Activated naive CD8-positive, alpha-beta T cell treated with anti-CD3 and anti-CD28 coated beads for 36 hours (primary cell): ENCODE measurements at places on chromosomes 6 and 20. TPM values are rescaled to one million over a fixed set of nuclear protein-coding genes. Genes with fewer than 3 reads are reported as not detected.

TPMT gene
- total RNA-seq: 8.2 TPM

- DNase-seq: no peak
Measured at GRCh38 chr6:134021396-134022122, 30.9 kb downstream of the SLC2A12 start.

DNA sequence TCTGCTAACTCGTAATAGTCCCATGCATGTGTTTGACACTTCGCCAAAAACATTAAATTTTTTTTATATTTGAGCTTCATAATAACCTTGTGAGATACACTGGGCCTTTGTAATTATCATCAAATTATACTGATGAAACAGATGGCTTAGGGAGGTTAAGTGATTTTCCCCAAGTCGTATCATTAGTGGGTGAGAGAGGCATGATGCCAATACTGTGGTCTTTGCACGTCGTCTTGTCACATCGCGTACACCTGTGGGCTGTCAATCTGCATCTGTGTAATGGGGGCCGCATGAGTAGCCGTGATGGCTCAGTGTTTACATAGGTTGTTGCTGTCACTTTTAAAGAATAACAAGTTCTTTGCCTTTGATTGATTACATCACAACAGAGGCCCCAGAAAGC, 1.7 kb downstream of the PRL start:
- DNase-seq: no peak

- DNase-seq: no peak
Measured at GRCh38 chr6:108653949-108654348, 93.2 kb downstream of the FOXO3 start.

CLPSL1 gene
- not detected for total RNA-seq

DNA sequence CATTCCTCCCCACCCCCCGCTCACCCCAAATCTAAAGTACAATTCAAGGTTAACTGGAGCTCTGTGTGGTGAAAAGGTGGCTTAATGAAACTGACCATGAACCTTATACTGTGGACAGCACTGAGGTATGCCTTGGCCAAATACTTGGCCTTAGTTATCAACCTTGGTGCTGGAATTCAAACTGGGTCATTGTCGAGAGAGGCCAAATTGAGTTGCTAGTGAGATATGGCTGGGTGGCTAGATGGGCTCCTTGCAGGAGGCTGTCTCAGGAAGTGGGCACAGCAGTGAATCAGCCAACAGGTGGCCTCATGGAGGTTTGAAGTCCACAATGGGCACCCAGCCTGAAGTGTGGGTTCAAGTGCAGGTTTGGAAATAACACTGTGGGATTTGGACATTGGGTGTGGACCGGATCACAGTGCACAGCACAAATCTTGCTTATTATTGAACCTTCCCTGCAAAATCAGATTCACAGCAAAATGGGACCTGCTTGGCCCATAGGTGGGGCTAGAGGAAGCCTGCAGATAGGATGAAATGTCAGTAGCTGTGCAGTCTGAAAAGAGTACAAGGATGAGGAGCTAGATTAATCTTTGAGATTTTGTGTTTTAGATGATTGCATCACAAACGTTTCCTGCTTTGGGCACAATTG, 5.6 kb upstream of the BTBD3 start:
- DNase-seq: no peak

- no peak for DNase-seq
Measured at GRCh38 chr6:259316-259715, 33.0 kb upstream of the DUSP22 start.

PRICKLE4 gene
- total RNA-seq: not detected

DNA sequence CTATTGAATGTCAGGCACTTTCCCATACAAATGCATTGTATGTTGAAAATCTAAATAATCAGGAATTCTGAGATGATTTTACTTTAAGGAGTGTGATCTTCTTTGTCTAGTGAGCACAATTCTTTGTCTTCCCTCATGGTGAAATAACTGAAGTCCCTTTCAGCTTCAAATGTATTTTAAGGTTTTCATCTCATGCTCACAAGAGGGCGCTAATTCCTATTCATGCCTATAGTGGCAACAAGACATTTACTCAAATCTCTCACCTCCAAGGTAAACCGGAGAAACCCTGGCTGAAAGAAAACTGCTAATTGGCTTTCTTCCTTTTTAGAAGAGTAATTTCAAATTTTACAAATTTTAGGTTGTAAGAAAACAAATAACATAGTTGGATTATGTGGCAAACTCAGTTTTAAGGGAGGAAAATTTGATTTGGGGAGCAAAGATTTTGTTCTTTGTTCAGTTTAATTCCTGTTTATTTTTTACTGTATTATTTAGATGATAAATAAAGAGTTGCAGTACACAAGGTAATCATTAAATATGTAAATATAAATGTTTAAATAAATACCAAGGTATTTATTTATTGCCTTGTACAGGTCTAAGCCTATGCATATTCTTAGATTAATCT, 69.1 kb downstream of the SLC35F1 start:
- no peak for DNase-seq

- no peak for DNase-seq
Measured at GRCh38 chr6:49582529-49582928, 32.1 kb downstream of the C6orf141 start.

OPRM1 gene
- total RNA-seq: not detected

PCSK2 gene
- not detected for total RNA-seq

C6orf141 gene
- 0.33 TPM for total RNA-seq

- no peak for DNase-seq
Measured at GRCh38 chr6:169101036-169101805, 152.4 kb downstream of the THBS2 start.

- no peak for DNase-seq
Measured at GRCh38 chr6:30265181-30265580, 52.0 kb upstream of the TRIM26 start.

PPP1R16B gene
- total RNA-seq: 65.3 TPM

DNA sequence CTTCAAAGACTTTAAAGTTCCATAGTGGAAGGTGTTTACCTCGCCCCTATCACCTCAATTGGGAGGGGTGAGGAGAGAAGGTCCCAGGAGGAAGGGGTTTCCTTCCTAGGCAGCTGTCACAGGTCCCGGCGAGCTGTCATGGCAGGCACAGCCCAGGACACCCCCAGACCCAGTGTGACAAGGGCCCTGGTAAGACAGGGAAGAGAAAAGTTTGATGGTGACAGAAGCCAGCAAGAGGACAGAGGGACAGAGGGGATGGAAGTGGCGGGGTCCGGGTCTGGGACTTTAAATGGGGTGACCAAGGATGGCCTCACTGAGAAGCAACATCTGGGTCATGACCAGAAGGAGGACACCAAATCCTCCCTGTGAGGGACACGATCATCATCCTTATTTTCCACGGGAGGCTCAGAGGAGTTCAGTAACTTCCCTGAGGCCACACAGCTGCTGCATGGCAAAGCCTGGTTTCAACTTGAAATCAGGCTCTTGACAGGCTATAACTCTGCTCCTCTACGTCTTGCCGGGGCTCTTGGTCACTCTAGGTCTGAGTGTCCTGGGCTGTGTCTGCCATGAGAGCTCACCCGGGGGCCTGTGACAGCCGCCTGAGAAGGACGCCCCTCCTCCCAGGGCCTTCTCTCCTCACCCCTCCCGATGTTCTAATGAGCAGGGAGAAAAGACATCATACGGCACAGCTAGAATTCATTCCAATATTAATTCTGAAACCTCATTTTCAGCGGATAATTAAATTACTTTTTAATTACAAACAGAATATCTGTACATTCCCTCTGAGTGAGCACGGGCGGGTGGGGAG, 222.2 kb downstream of the PREX1 start:
- DNase-seq: no peak

- no peak for DNase-seq
Measured at GRCh38 chr20:3933218-3933617, 44.0 kb downstream of the PANK2 start.

DNA sequence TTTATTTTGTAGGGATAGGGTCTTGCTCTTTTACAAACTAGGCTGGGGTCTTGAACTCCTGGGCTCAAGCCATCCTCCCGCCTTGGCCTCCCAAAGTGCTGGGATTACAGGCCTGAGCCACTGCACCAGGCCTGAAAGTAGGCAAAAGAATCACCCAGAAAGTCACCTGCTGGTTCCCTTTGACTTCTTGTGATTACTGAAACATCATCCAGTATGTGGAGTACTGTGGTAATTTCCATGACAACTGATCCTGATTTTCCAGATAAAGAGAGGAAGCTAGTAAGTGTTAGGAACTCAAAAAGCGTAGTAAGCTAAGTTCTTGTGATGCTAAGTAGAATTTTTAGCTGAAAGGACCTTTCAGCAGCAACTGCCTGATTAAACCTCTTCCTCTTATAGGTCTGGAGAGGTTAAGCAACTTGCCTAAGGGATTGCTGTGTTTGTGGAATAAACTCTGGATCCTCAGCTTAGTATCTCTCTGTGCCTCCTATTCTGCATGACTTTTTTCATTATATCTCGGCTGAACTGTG, 16.8 kb downstream of the RALY start:
- no peak for DNase-seq

DNA sequence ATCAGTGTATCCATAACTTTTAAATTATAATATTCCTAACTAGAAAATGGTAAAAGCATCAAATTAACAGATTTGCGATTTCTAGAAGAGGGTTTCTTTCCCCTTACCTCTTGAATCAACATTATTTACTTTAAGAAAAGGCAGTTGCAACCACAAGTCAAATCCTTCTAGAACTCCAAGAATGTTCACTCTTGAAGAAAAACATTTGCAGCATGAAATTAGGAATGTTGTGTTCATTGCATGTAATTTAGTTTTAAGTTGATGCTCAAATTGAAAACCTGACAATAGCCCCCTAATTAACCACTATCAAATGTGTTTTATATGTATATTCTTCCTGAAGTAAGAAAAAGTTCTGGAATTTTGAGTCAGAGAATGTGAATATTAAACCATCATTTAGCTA, 2.3 kb upstream of the REV3L start:
- DNase-seq: no peak

GUCA1A gene
- not detected for total RNA-seq

RGS17 gene
- not detected for total RNA-seq
